ENCODE measurements at places on chromosomes 6 and 20.

GRCh38 chr6:139699335-139699734, 324.9 kb upstream of the CITED2 start:
- DNase-seq = no peak

- no peak for DNase-seq
Observed at GRCh38 chr6:24858177-24858653, 59.5 kb upstream of the ARMH2 start.

GRCh38 chr6:128573036-128573435, 52.6 kb upstream of the PTPRK start:
- no peak for DNase-seq

DNA sequence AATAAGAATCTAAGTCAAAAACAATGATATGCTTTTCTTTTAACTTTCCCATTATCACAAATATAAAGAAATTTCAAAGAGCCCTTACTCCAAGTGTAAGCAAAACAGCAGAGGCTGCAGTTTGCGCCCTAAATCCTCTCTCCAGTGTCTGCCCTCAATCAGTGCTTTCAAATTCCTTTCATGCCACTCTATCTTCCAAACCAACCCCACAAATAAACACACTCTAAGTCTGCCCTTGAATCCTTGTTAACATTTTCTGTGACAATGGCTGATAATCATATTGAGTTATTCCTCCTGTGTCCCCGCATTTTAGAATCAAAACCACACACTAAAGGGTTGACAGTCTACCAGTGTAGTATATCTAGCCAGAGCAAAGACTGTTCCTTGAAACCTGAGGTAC, 317.9 kb upstream of the MARCKS start:
- DNase-seq = no peak

- no peak for DNase-seq
Observed at GRCh38 chr6:54057058-54057457, 54.2 kb upstream of the MLIP start.

- no peak for DNase-seq
Observed at GRCh38 chr6:44086931-44087574, 40.2 kb downstream of the MRPL14 start.

DNA sequence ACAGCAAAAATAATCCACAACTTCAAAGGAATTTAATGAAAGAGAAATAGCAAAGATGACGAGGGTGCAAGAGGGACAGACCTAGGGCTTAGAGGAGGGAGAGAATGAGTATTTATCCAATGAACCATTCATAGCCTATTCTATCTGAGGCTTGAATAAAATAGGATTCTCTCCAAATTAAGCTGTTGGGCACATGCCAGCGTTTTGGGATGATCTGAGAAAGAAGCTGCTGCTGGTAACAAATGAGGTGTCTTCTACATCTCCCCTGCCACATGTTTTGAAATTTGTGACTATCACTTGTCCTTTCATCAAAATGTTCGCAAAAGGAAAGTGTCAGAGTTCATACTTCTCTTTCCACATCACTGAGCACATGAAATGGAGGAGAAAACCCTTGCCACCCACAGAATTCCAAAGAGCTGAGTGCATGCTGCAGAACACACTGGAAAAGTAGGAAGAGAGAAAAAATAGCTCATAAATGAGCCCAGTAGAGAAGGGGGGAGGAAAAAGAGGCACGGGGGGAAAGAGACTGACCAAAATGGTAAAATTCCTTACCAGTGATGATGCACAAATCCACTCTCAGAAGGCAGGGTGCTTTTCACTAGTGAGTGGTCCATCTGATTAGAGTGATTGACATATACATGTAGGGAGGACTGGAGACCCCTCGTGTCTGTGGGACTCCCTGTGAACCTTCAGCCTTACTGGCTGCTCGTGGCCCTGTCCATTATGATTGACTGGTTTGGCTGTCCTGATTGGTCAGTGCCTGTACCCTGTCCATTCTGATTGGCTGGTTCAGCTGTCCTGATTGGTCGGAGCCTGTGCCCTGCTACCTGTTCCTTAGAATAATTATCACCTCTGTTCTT, 180.5 kb downstream of the OGFRL1 start:
- no peak for DNase-seq

DNA sequence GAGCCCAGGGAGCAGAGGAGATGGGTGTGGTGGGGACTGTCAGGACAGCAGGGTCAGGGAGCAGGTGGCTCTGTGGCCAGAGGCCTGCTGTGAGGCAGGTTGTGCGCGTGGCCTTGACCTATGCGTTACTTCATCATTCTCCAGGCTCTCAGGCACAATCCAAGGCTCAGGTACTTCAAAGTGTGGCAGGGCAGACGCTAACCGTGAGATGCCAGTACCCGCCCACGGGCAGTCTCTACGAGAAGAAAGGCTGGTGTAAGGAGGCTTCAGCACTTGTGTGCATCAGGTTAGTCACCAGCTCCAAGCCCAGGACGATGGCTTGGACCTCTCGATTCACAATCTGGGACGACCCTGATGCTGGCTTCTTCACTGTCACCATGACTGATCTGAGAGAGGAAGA, 535 bp downstream of the NCR2 start:
- no peak for DNase-seq

- no peak for DNase-seq
Observed at GRCh38 chr6:155444120-155444917, 11.3 kb downstream of the NOX3 start.

DNA sequence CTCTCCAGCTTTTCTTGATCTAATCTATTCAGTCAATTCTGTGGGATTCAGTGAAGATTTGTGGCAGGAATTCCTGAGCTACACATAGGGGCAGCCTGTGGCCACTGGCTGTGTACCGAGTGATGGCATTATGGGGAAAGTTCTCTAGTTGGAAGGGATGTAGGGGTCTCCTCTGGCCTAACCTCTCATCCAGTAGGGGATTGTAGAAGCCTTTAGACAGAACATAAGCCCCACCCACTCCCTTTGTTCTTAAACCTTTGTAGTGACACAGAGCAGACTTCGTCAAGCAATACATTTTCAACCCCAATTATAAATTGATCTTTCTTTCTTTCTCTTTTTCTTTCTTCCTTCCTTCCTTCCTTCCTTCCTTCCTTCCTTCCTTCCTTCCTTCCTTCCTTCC, 188.9 kb downstream of the QKI start:
- DNase-seq = no peak

DNA sequence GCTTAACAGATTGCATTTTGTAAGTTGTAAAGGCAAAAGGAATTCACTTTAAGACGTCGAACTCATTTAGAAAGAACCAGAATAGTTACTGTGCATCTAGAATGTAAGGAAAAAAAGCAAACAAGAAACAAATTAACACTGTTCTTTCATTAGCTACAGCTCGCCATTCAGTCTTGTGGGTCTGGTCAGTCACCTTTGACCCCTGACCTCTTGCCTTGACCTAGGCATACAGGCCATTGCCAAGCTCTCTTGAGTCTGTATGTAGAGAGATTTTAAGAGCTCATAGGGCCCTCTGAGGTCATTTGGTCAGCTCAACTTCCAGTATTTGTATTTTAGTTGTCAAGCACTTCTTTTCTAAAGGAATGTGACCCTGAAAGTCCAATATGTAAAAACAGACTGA, 318.7 kb downstream of the DHX35 start:
- DNase-seq = no peak

DNA sequence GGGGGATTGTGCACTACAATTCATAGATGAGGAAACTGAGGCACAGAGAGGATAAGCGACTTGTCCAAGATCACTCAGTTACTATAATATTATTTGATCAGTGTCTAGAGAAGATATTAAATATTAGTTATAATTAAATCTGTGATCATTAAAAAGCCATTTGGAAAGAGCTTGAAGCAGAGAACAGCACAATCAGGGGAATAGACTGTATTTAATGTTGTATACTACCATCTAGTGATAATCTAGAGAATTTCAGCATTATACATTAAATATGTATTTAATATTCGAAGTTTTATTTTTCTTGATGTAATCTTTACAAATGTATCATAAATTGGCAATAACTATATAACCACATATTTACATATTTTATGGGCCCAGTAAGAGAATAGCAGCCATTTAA, 20.1 kb upstream of the MTCL3 start:
- no peak for DNase-seq

DNA sequence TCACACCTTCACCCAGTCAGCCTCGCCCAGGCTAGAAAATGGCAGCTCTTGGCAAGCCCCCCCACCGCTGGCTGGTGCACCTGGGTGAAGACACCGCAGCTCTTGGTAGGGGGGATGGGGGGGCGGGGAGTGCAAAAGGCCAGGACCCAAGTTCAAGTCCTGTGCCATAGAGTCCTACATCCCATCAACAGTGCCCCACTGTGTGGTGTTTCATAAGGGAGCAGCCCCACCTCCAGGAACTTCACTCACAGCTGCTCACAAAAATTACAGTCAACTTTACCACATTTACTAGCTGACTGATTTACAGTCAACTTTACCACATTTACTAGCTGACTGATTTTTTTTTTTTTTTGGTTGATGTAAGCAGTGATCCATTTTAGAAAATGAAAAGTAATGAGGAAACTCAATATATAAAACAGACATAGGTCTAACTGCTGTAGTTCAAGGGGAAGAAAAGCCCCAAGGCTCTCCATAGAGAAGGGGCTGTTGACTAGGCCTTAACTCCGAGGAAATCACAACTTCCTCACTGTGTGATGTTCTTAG, 208.9 kb upstream of the SNX9 start:
- no peak for DNase-seq

GRCh38 chr20:60034231-60035110, 76.2 kb downstream of the CDH26 start:
- no peak for DNase-seq

GRCh38 chr6:43933148-43933885, 163.3 kb downstream of the VEGFA start:
- DNase-seq = no peak

- no peak for DNase-seq
Observed at GRCh38 chr6:128903715-128904114, 20.8 kb downstream of the LAMA2 start.

DNA sequence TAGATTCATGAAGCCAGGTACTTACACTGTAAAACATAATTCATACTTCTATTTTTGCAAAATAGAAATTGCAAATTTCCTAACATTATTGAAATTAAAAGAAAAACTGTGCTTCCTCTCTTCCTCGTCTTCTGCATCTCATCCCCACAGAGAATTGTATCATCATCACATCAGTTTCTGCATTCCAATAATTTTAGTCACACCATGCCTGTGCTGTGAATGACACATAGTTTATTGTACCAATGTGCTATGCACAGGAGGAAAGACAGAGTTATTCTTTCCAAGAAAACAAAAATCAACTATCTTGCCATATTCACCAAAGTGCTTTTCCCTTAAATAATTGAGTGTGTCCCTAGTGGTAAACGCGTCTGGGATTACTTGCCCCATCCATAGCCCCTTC, 38.1 kb upstream of the FAM135A start:
- no peak for DNase-seq

DNA sequence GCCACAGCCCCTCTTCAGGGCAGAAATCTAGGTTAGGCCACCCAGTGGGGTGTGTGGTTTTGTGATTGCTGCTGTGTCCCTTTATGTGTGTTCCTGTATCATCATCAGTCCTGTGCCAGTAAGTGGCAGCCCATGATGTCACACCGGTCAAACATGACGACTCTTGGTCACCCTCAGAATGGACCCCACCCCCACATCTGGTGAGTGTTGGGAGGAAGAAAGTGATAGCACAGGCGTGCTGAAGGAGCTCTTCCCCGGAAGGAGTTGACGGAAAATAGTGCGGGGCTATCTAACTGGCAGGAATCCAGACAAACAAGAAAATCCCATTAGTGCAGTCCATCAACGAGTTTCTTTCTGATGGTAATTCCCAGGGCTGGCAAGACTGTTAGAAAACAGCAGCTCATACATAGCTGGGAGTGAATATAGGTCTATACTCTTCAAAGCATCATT, 33.4 kb upstream of the IL17A start:
- DNase-seq = no peak

DNA sequence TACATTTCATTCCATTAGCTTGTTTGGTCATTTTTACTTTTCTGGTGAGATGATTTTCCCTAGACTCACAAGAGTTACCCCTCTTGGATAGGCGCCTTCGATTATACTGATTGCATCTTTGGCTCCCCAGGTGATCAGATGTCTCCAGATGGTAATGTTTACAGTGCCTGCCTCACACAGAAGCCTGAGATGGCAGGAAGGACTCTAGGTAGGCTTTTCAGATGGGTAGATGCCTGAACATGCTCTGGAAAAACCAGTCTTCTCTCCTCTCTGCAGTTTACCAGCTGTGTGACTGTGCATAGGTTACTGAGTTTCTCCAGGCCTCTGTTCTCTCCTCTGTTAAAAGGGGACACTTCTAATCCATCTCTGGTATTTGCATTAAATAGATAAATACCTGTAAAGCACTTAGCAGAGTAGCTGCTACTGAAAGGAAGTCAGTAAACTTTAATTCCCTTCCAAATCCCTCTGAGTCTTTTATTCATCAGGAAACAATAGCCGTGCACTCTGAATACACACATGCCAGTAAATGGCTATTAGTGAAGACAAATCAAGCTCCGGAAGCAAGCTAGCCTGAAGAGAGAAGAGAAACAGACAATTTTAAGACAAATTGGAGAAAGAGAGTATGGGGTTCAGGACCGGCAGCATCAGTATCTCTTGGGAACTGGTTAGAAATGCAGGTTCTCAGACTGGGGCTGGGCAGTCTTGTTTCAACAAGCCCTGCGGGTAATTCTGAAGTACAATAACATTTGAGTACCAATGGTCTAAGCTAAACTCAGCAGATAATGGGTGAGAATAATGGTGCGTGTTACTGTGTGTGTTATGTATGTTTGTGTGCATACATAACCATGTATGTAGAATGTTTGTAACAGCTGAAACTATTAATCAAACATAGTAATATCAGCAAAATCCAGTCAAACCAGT, 139.4 kb downstream of the UST start:
- no peak for DNase-seq

- DNase-seq = no peak
Observed at GRCh38 chr20:32404017-32404416, 45.9 kb downstream of the ASXL1 start.

DNA sequence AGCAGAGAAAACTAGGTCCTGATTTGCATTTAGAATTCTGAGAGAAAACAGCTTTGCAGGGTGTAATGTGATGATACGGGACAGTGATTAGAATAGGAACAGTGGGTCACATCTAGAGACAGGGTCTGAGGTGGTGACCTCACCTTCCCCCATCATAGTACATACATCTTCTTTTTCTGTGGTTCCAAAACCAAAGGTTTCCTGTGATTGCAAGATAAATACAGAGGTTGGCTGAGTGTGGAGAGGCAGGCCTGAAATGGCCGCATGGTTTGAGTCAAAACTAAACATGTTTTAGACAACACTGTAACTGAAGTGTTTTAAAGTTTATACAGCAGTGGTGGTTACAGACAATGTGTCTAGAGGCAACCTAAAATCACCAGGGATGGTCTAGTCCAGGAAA, 10.4 kb upstream of the NT5DC1 start:
- DNase-seq = no peak

- DNase-seq = no peak
Observed at GRCh38 chr6:157382821-157383220, 1.8 kb downstream of the ZDHHC14 start.

DNA sequence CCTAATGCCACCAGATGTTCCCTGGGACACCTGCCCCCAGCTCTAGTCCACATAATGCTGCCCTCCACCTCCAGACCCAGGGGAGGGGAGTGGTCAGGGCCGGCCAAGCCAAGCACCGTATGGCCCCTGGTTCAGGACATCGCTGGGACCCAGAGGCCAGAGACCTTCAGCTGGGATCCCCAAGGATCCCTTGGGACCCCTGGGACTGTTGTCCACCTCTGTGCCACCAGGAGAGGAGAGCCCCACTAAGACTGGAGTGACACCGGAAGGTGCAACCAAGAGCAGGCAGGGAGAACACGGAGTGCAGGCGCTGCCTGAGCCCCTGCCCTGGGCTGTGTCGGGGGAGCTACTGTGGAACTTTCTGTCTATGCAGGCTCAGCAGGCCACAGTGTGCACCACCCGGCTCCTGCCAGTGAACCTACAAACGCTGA, 43.6 kb downstream of the CTCFL start:
- no peak for DNase-seq

All from NCI-H2081 treated with DMSO at 0.1 percent for 48 hours (cell line).